ENCODE measurements at places on chromosomes 11 and 22. TPM values are rescaled to one million over a fixed set of nuclear protein-coding genes. Genes with fewer than 3 reads are reported as not detected.

The TMEM45B gene
- total RNA-seq: 1.4 TPM

DNA sequence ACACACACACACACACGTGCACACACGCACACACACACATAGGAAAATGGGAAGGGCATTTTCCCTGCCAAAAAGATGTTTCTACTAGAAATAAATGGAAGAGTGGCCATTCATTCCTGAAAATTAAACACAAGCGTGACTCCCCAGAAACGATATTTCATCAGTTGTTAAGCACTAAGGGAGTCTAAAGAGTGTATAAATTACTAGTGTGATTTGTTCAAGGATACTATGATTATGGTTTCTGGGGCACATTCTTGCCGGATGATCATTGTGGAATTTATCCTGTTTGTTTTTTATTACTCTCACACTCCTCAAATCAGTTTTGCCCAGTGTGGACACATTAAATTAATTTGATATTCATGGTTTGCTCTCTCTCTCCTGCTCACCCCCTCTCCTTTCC is 16.4 kb upstream of the AMOTL1 start:
- no peak for DNase-seq

GRCh38 chr11:72736452-72737069 is 15.6 kb downstream of the ARAP1 start:
- DNase-seq: peak; percentile 82

DNA sequence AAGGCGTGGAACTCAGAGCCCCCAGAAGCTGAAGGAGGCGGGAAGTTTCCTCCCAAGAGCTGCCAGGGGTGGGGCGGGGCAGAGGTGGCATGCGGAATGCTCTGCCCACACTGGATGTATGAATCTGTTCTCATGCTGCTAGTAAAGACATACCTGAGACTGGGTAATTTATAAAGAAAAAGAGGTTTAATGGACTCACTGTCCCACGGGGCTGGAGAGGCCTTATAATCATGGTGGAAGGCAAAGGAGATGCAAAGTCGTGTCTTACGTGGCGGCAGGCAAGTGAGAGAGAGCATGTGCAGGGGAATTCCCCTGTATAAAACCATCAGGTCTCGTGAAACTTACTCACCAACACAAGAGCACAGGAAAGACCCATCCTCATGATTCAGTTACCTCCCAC is 57.6 kb downstream of the SMIM38 start:
- peak; percentile 25 for DNase-seq

DNA sequence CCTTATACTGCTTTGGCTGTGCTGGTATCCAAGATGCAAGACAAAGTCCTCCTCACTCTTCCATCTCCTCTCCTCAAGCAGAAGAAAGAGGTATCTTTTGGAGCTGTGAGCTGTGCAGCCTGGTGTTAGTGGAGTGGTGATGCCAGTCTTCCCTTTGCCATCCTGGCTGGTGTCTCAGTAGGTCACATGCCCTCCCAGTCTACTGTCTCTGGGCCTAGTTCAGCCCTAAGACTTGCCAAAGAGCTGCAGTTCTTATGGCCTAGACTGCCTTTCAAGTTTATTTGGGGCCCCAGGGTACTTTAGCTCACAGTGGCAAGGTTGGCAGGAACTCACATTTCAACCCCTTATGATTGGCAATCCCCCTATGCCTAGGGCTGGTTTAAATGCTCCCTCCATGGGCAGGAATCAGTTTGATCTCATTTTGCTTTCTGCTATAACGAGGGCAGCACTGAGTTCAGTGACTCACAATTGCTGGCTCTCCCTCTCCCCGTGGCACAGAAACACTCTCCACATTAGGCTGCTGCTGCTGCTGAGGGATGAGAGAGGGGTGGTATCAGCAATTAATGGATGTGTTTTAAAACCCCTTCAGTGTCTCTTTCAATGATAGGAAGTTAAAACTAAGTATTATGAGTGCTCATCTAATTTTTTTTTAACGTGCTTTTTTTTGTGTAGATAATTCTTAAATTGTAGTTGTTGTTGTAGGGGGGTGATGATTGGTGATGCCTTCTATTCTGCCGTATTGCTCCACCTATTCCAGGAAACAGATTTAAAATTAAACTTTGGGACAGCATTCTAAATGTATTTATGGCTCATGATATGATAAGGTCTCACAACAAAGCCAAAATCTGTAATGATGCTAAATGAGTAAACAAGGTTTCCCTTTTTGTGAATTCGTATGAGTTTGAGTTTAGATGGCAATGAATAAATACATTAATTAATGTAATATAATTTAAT is 1295.0 kb downstream of the JRKL start:
- DNase-seq: no peak

DNA sequence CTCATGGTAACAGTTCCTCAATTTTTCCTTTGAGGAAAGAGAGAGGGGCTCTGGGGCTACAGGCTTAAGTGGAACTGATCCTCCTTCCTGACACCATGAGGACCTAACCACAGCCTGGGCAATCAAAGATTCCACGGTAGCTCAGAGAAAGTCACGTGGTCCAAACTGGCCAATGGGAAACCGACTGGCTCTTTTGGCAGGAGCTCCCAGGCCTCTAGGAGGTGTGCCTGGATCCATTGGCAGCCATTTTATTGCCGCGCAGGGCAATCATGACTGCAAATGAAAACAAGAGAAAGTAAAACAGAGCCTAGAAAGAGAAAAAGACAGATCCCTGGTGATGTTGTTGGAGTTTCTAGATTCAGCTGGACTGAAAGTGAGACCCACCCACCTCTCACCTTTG is 27.3 kb upstream of the ASPHD2 start:
- no peak for DNase-seq
